ENCODE measurements at places on chromosomes 16 and 17. TPM values are rescaled to one million over a fixed set of nuclear protein-coding genes. Genes with fewer than 3 reads are reported as not detected.

GRCh38 chr16:28609631-28610594 is at the start of gene SULT1A1:
Gene SULT1A1 (minus strand): TSS chr16:28610044. CDS start chr16:28608855, 1,189 bp downstream.
- no peak for DNase-seq

- no peak for DNase-seq
Observed at GRCh38 chr16:5234295-5235050, 136.9 kb upstream of the EEF2KMT start.

DNA sequence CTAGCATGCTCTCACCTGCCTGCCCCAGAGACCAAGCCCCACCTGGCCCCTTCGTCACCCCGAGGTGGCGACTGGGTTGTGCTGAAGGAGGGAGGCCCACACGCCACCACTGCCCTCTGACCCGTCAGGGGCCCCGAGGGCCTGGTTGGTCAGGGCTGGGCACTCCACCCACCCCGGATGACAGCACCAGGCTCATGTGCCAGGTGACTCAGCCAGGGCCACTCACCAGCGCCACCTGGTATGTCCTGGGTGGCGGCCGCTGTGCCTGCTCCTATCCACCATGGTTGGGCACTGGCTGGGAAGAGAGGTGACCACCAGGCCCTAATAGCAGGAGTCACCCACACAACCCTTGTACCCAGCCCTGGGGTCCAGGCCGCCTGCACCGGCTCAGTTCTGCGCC is 68.9 kb downstream of the JPH3 start:
- DNase-seq, result no peak

CNTD1 gene
- total RNA-seq, result not detected
